CD4-positive, alpha-beta T cell (primary cell): ENCODE measurements at places on chromosomes 2 and 18. TPM values are rescaled to one million over a fixed set of nuclear protein-coding genes. Genes with fewer than 3 reads are reported as not detected.

The RAB6C gene
- total RNA-seq, result not detected

DNA sequence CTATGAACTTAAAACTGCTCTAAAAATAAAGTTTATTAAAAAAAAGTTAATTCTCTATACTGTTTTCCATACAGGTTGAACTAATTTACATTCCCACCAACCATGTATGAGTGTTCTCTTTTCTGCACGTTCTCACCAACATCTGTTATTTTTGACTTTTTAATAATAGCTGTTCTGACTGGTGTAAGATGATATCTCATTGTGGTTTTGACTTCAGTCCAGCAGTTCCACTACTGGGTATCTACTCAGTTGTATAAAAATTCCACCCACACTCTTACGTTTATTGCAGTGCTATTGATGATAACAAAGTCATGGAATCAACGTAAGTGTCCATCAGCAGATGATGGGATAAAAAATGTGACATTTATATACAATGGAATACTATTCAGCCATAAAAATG is 33.7 kb downstream of the SPAG16 start:
- H3K4me1 ChIP-seq, result no peaks in the 10 kb centered on the region
- peaks cover 9% of the 10 kb centered on the region for H3K36me3 ChIP-seq
- no peak overlapping the region for H3K27ac ChIP-seq
- no peaks in the 10 kb centered on the region for H3K27me3 ChIP-seq
- no peak for DNase-seq
- no peak overlapping the region for H3K4me3 ChIP-seq

GRCh38 chr2:3040496-3041140 is 337.0 kb downstream of the EIPR1 start:
- no peaks in the 10 kb centered on the region for H3K4me1 ChIP-seq
- H3K4me3 ChIP-seq, result no peak overlapping the region
- no peaks in the 10 kb centered on the region for H3K27me3 ChIP-seq
- H3K27ac ChIP-seq, result no peak overlapping the region

The HOXD9 gene
- not detected for total RNA-seq

GRCh38 chr2:85596026-85596333 is 435 bp downstream of the RNF181 start:
- peak overlapping the region; percentile 78 for H3K27ac ChIP-seq
- H3K4me3 ChIP-seq, result peak overlapping the region; percentile 94
- peaks cover 38% of the 10 kb centered on the region for H3K4me1 ChIP-seq

GRCh38 chr2:37892436-37893114 is 32.5 kb upstream of the RMDN2 start:
- no peak for DNase-seq
- H3K27me3 ChIP-seq, result no peaks in the 10 kb centered on the region
- H3K4me3 ChIP-seq, result no peak overlapping the region
- peaks cover 40% of the 10 kb centered on the region for H3K4me1 ChIP-seq
